Frontal cortex (tissue), 4 donors: ENCODE measurements at places on chromosomes 16 and 17.

DNA sequence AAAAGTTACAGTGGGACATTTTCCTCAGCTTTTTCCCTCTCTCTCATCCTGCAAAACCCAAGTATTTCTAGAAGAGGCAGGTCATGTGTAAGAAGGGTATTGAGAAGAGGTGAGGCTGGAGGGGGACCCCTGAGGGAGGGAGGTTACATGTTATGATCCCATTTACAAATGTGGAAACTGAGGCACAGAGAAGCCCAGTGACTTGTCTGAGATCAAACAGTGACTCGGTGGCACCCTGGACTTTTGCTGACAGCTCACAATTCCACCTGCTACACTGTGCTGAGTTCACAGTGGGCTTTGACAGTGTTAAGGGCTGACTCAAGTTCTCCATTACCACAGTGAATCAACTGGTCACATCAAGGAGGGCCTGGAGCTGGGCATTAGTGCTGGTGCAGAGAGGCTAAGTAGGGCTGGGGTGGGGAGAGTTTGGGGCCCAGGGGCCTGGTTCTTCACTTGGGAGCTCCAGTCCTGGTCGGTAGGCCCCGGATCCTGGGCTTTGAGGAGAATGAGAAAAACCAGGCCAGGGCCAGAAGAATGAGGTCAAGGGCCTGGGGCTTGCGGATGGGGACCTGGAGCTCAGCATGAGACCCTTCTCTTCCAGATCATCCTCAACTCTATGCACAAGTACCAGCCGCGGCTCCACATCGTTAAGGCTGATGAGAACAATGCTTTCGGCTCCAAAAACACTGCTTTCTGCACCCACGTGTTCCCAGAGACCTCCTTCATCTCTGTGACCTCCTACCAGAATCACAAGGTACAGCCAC is 26.0 kb downstream of the TBX4 start:
- DNase-seq: no peak

DNA sequence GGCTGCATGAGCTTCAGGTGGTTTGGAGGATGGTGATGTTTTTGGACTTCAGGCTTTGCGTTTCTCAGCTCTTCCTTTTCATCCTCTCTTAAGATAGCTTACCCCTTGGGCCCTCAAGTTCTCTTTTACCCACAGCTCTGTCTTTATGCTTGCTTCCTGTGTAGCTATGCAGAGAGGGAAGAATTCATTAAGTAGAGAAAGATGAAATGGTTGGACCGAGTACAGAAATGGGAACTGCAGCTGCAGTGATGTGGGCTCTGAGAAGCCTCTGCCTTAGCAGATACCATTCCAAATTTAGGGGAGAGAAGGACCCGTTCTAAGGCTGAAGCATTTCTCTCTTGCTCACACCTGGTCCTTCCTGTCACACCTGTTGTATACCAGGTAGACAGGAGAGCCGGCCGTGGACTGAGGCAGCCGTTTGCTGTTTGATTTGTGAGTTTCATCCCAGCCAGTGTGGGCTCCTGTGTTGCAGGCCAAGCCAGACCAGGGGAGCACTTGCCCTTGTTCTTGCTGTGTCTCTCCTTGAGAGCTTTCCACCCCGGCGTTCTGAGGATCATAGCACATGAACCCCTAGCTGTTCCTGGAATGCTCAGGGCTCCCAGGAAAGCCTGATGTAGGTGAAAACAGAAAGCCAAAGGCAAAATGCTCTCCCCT is 392.7 kb downstream of the CPPED1 start:
- no peak for DNase-seq

GRCh38 chr17:9115214-9116191 is 94.2 kb downstream of the NTN1 start:
- peak; percentile 28 for DNase-seq

GRCh38 chr16:8179615-8180014 is 410.7 kb downstream of the TMEM114 start:
- DNase-seq: no peak

DNA sequence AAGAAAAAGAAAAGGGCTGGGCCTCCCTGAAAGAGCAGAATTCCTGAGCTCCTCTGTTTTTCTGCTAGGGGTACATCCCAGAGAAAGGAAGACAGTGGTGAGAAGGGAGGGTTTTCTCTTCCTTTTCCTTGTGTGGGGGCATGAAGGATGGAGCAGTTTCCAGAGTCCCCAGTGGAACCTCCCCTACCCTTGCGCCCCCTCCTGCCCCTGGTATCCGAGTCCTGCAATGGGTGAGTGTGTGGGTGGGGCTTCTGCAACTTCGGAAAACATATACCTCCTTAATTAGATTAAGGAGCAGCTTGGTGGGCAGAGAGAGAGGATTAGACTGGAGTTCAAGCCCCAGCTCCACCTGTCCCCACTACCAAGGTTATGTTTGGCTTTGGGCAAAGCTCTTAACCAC is 5.4 kb upstream of the GIP start:
- no peak for DNase-seq

- no peak for DNase-seq
These were observed 15.8 kb upstream of the ITGAM start for GRCh38 chr16:31243734-31244670.

DNA sequence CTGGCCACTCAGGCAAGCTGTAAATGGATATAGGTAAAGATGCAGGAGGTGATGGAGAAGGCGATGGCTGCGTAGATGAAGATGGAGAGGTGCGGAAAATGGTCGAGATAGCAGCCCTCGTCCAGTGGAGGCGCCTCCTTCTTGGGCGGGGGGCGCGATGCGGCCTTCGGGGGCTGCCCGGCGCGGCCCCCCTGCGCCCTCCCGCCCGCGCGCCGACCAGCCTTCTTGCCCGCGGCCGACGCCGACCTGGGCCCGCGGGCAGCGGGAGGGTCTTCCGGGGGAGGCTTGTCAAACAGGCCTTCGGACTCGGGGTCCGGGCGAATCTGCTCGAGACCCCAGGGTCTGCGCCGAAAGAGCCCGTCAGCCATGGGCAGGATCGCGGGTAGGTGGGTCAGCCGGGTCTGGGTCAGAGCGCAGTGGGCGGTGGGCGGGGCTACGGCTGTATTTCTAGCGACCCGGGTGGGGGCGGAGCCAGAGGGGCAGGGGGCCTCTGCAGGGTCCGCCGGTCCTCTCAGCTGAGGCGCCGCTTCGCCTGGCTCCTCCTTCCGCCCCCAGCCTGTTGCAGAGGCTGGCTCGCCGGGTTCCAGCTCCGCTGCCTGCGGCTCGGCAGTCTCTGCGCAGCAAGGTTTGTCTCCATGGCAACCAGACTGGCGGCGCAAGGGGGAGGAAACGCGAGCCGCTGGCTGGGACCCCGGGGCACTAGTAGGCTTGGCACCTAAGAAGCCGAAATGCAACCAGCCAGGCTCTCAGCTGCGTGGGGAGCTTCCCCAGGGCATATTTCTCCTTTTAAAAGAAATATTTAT is 14.4 kb downstream of the MIS12 start:
- peak; percentile 80 for DNase-seq

DNA sequence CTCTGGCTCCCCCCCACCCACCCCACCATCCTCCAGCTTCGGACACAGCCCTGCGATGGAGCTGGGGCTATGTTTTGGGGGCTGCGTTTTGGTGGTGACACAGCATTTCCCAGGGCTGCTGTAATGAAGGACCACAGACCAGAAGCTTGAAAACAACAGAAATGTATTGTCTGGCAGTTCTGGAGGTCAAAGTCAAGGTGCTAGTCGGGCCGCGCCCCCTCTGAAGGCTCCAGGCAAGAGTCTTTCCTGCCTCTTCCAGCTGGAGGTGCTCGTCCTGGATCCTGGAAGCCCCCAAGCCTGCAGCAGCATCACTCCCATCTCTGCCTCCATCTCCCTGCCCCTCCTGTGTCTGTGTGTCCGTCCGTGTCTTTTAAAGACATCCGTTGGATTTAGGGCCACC is 50.8 kb downstream of the TBC1D16 start:
- DNase-seq: no peak
